Fibroblast of skin of abdomen (primary cell): ENCODE measurements at places on chromosomes 11 and 22.
A peak's percentile ranks its signal among the peaks of the same experiment; 100 is the strongest.

- DNase-seq, result no peak
These were observed 138.7 kb downstream of the TRIM29 start for GRCh38 chr11:119999220-119999619.

- DNase-seq, result no peak
These were observed 75.4 kb upstream of the SYT13 start for GRCh38 chr11:45361551-45361950.

DNA sequence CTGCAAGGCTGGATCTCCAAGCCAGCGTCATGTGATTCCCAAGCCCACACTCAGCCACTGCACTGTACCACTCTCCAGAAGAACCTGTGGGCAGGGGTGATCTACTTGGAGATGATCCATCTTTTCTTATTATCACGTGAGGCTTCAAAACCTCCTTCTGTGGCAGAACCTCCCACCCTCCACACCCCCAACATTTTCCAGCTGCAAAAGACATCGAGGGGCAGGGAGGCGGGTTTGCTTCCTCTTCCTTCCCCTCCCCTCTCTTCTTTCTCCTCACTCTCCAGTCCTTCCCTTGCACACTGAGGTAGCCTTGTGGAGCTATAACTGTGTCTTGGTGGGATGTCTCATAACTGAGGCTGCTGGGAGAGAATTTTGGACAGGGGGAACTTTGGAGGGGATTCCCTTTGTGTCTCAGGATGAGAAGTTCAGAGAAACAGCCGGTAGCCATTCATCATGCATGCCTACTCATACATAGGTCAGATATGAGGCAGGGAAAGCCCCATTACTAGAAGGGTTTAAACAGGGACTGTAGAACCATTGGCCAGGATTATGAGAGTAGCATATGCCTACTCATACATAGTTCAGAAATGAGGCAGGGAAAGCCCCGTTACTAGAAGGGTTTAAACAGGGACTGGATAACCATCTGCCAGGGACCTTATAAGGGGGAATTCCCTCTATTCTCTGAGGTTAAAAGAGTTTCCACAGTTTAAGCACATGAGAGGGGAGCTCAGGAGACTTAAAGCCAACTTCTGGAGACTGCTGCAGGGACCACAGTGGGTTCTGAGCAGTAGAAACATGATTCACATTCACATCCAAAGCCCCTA, 420.7 kb upstream of the CADM1 start:
- DNase-seq, result peak; percentile 76

- no peak for DNase-seq
These were observed 4.2 kb upstream of the OR52N4 start for GRCh38 chr11:5749836-5750235.

DNA sequence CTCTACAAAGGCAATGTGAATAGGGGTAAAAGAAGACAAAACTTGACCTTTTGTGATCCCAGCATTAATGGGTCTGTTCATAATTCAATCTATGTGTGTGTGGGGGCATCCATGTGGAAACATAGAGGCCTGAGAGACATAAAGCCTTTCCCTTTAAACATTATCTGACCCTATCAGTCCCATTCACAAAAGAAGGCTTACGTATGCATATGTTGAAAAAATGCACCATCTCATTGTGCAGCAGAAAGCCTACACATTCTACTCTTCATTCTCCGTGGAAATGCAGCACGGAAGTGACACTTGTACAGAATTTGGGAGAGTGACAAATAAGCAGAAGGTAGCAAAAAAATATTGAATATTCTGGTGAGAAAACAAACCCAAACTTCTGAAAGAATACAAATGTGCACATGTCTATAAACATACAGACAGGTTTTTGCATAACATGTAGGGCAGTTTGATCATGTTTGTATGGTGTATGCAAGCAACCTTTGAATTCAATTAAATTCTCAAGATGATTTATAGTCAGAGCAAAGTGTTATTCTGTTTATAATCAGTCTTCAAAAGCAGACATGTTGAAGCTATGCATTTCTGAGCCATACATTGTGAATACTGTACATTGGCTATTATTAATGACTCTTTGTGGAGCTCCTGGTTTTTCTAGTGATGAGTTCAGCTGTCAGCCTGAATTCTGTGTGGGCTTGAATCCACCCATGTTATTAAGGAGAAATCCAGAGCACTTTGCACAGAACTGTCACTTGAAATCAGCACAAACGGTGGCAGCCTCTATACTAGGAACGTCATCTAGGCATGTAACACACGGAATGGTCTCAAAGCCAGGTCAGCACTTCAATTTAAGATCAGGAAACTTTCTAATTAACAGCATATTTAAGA, 236.8 kb downstream of the DCDC1 start:
- DNase-seq, result no peak

- DNase-seq, result no peak
These were observed 2.2 kb downstream of the BCR start for GRCh38 chr22:23182309-23183060.

- no peak for DNase-seq
These were observed 12.2 kb downstream of the KCTD17 start for GRCh38 chr22:37063431-37064420.

- no peak for DNase-seq
These were observed 5.0 kb downstream of the SLC1A2 start for GRCh38 chr11:35414311-35414710.

DNA sequence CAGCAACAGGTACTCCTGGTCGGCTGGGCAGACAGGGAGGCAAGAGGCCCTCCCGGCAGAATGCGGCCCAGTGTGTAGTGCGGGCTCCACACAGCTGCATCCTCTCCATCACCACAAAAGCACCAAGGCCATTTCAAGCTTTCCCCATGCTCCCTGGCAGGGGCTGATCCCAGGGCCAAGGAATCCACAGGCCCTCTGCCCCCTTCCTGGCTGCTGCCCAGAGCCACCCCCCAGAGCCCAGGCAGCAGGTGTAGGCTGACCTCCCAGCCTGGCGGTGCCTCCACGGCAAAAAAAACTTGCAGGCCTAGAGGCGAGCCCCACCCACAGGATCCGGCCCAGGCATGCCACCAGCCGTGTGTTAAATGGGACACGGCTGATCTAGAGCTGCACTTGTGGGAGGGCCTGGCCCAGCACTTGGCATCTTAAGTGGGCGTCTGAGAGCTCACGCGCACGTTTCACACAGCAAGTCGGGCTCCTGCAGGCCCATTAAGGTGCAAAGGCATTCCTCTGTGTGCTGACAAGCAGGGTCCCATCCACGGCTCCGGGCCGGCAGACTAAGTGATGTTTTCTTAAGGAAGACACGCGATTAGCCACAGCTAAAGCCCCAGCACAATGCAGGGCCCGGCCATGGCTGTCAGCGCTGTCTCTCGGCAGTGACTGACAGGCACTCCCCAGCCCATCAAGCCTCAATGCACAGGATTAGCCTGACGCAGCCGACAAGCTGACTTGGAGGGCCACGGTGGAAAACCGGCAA, 19.8 kb upstream of the GNB1L start:
- no peak for DNase-seq

DNA sequence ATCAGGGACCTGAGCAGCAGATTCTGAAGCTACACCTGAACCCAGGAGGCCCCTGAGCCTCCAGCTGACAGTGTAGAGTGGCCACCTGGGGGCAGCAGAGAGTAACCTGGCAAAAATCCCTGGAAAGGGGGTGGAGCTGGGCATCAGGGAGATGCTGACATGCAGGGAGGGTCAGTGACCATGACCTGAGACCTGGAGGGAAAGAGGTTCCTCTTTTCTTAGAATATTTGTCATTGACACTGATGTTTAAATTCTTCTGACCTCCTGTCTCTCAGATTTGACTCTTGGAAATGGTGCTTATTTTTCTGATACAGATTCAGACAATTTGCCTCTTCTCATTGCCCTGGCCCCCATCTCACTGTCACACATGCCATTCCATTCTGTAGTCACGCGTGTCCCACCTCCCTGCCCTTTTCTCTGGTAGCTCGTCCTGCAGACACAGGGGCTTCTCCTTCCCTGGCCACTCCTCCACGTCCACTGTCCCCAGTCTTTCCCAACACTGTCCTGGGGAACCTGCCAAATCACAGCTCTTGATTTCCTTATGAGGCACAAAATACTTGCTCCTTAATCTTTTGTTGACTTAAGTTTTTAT, 117.2 kb upstream of the IGLL5 start:
- DNase-seq, result peak; percentile 16

GRCh38 chr22:45975164-45976161, 1.5 kb downstream of the WNT7B start:
- DNase-seq, result no peak

GRCh38 chr11:123173040-123173855, 21.8 kb downstream of the CLMP start:
- peak; percentile 99 for DNase-seq

GRCh38 chr11:134742224-134742612, 330.2 kb upstream of the B3GAT1 start:
- peak; percentile 5 for DNase-seq

GRCh38 chr11:60263402-60263801, 17.1 kb upstream of the MS4A4A start:
- DNase-seq, result no peak

GRCh38 chr11:80632691-80633090, 1191.9 kb upstream of the TENM4 start:
- DNase-seq, result no peak

GRCh38 chr22:16601437-16602223, 9.0 kb upstream of the CCT8L2 start:
- no peak for DNase-seq

DNA sequence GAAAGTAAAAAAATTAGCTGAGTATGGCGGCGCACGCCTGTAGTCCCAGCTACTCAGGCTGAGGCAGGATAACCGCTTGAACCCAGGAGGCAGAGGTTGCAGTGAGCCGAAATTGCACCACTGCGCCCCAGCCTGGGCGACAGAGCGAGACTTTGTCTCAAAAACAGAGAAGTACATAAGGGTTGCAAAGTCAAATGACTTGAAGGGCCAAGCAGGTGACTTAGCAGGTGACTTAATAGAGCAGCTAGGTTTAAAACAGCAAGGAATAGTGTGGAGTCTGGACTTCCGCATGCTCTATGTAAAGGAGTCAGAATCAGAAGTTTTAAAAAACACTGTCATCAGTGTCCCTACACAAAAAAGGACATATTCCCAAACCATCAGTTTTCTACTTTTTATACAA, 31.7 kb downstream of the EP300 start:
- no peak for DNase-seq

DNA sequence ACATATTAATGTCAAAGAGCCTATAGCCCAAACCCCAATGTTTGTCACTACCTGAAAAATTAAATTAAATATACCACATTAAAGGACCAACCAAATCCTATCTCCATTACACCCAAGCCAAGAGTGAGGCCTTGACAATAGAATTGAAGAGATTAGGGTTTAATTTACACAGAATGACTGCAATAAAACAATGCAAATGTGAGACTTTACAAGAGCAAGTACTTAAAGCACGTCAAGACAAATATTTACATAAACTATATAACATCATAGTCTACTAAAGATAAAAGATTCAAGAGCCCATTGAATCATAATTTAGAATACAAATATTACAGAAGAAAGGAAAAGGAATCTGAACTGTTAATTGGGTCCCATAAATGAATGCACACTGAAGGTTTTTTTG, 85.6 kb downstream of the CADM1 start:
- no peak for DNase-seq

- peak; percentile 49 for DNase-seq
These were observed 1566.2 kb upstream of the TENM4 start for GRCh38 chr11:81007046-81007445.

DNA sequence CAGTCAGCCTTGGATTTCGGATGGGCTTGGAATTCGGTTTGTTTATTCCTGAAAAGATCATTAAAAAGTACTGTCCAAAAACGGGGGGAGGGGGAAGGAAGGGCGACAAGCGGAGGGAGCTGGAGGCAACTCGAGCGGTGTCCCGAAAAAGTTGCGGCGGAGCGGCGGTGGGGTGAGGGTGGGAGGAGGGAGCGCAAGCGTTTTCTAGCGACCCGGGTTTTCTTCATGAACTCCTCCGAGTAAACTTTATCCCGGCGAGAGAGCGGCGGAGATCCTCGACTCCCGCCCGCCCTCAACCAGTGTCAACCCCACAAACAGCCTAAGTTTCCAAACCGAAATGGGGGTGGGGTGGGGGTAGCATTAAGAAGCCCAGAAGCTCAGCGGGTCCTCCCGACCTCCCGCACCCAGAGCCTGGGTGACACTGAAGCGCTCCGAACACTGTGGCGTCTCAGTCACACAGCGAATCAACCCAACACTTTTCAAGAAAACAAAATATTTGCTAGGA, 133.0 kb upstream of the C11orf58 start:
- DNase-seq, result peak; percentile 41

GRCh38 chr11:2277008-2277346, 6.6 kb upstream of the ASCL2 start:
- DNase-seq, result no peak

GRCh38 chr22:28813772-28814518, 13.6 kb upstream of the XBP1 start:
- no peak for DNase-seq

- DNase-seq, result peak; percentile 19
These were observed 45.3 kb upstream of the SHISAL1 start for GRCh38 chr22:44357966-44358465.

- DNase-seq, result no peak
These were observed 610.1 kb upstream of the ANO5 start for GRCh38 chr11:21582791-21583190.

DNA sequence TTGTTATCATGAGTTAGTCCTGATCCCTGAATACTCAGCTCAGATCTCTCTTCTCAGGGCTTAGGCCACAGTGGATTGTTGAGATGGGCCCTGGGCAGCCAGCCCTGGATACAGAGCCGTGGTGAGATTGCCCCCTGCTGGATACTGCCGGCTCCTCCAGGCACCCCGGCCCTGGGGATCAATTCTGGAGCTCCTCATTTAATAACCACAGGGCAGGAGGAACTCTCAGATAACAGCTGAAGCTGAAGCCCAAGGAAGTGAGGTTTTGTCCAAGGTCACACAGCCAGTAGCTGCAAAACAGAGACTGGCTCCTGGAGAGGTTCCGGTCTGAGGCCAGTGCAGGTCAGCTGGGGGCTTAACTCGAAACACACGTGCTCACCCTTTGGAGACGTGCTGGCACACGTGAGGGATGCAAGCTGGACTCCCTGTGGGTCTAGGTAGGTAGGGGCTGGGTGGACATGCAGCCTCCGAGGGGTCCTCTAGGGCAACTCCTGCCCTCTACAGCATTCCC, 16.0 kb downstream of the USH1C start:
- peak; percentile 15 for DNase-seq

GRCh38 chr11:1728301-1728700, 22.1 kb downstream of the IFITM10 start:
- no peak for DNase-seq

DNA sequence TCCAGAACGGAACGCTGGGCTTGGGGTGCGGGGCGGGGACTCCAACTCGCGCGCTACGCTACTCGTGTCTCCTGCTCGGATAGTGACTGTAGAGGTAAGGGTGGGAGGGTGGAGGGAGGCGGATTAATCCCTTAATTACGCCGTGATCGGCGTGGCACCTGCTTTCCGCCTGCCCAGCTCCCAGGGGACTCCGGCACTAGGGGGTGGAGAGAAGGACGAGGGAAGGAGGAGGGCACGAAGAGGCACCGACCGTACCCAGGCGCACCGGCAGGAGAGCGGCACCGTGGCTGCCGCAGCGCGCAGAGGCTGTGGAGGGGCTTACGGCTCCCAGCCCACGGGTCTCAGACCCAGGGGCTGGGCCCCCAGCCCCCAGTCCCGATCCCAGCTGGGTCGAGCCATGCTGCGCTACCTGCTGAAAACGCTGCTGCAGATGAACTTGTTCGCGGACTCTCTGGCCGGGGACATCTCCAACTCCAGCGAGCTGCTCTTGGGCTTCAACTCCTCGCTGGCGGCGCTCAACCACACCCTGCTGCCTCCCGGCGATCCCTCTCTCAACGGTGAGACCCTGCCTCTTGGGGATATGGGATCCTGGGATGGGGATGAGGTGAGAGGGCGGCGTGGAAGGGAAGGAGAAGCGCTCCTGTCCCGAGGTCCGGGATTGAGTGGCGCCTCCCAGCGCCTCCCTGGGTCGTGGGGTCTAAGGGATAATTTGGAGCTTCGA, at the start of gene ROBO3:
Gene ROBO3, plus strand, starts transcription at position 252 of the 721 bp plus-strand sequence. Its CDS starts 146 bp downstream, at position 398.
- DNase-seq, result no peak

- DNase-seq, result no peak
These were observed 1900.7 kb upstream of the RAG2 start for GRCh38 chr11:38498721-38499120.
